ENCODE measurements at places on chromosomes 2 and 18. TPM values are rescaled to one million over a fixed set of nuclear protein-coding genes. Genes with fewer than 3 reads are reported as not detected.

Gene WDR43
- total RNA-seq: 57.3 TPM

Gene SLC30A3
- total RNA-seq: 0.53 TPM

Gene DYSF
- total RNA-seq: 19.0 TPM

Gene GNAL
- 6.1 TPM for total RNA-seq

Gene LYG1
- 0.79 TPM for total RNA-seq

Gene APCDD1
- total RNA-seq: 70.8 TPM

Gene OTOS
- not detected for total RNA-seq

Gene ELAC1
- 7.3 TPM for total RNA-seq

Gene EVX2
- total RNA-seq: 1.9 TPM

Gene GDF7
- total RNA-seq: 2.2 TPM

Gene MYL12B
- total RNA-seq: 264 TPM

Gene PLEKHM3
- 30.1 TPM for total RNA-seq

Gene VAMP5
- 8.0 TPM for total RNA-seq

Gene ZDBF2
- 30.4 TPM for total RNA-seq

Gene CENPO
- 13.4 TPM for total RNA-seq

Gene LBX2
- 0.95 TPM for total RNA-seq

Gene GALNT14
- total RNA-seq: 2.9 TPM

Gene INPP5D
- total RNA-seq: 13.5 TPM

Gene ZNF397
- total RNA-seq: 39.7 TPM

Gene MOCOS
- total RNA-seq: 0.95 TPM

Gene CABYR
- total RNA-seq: 4.8 TPM

Gene UGT1A4
- 1.1 TPM for total RNA-seq

Gene ATOH8
- total RNA-seq: 18.3 TPM

Gene SERPINB3
- total RNA-seq: 0.16 TPM

Gene ZNF892
- 11.5 TPM for total RNA-seq

Gene EFEMP1
- 146 TPM for total RNA-seq

Gene LRRC30
- total RNA-seq: 0.32 TPM

Gene CNRIP1
- total RNA-seq: 38.0 TPM

Gene AGXT
- not detected for total RNA-seq

Gene ZNF385B
- 2.5 TPM for total RNA-seq

Gene NT5DC4
- not detected for total RNA-seq

Gene MC2R
- not detected for total RNA-seq

Gene EMILIN2
- total RNA-seq: 17.0 TPM

Gene SCYGR6
- total RNA-seq: not detected

Gene AP1S3
- total RNA-seq: 10.0 TPM

Gene GEN1
- 21.0 TPM for total RNA-seq

Gene POLR1A
- 11.5 TPM for total RNA-seq

Gene GPR75
- 2.7 TPM for total RNA-seq

Gene ALPI
- total RNA-seq: not detected

Gene PCARE
- 0.16 TPM for total RNA-seq

Gene NYAP2
- 0.79 TPM for total RNA-seq

Gene MSTN
- total RNA-seq: 5.8 TPM

Gene CFAP53
- total RNA-seq: 0.42 TPM

Gene GPAT2
- total RNA-seq: 1.8 TPM

Gene PROC
- total RNA-seq: 0.74 TPM

Gene RAB27B
- total RNA-seq: 19.8 TPM

Gene POTEC
- not detected for total RNA-seq

Gene CRYGD
- total RNA-seq: 0.95 TPM

Gene ABCA12
- 0.58 TPM for total RNA-seq
